ENCODE measurements at places on chromosomes 5 and 9.
A peak's percentile ranks its signal among the peaks of the same experiment; 100 is the strongest.

GRCh38 chr5:51573835-51574234 lies 190.6 kb downstream of the ISL1 start:
- no peak for DNase-seq

- no peak for DNase-seq
Observed at GRCh38 chr9:104092192-104092591, 1.9 kb upstream of the SMC2 start.

DNA sequence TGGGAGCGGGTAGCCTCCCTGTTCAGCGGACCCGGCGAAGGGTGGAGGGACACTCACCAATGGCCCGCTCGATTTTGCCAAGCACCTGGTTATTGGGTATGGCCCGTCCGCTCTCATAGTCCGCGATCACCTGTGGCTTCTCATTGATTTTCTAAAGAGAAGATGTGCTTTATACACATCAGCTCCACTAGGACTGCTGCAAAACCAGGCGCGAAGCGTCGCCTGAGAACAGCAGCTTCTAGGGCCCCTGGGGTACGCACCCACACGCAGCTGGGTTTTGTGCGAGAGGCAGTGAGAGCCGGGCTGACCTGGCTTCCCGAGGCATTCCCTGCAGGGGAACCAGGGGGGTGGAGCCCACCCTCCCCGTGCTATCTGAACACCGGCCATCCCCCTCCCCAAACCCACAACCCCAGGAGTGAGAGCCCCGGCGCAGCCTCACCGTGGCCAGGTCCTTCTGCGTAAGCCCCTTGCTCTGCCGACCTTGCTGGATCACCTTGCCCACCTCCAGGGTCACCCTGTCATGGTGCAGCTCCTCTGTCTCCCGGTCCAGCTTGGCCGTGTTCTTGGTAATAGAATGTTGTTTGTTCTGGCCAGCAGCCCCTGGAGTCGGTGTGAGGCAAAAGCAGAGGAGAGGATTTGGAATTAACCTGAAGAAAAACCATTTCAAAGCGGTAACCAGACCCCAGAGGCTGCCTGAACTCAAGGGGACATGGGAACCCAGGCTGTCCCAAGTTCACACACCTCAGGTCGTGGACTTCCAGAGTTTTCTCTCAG lies 3.1 kb downstream of the EDF1 start:
- no peak for DNase-seq

GRCh38 chr5:149561848-149562247 lies 10.6 kb upstream of the CSNK1A1 start:
- DNase-seq, result peak; percentile 91

- DNase-seq, result no peak
Observed at GRCh38 chr9:114757984-114758383, 47.9 kb downstream of the TNFSF15 start.

GRCh38 chr9:105216440-105217178 lies 27.8 kb upstream of the SLC44A1 start:
- peak; percentile 58 for DNase-seq

DNA sequence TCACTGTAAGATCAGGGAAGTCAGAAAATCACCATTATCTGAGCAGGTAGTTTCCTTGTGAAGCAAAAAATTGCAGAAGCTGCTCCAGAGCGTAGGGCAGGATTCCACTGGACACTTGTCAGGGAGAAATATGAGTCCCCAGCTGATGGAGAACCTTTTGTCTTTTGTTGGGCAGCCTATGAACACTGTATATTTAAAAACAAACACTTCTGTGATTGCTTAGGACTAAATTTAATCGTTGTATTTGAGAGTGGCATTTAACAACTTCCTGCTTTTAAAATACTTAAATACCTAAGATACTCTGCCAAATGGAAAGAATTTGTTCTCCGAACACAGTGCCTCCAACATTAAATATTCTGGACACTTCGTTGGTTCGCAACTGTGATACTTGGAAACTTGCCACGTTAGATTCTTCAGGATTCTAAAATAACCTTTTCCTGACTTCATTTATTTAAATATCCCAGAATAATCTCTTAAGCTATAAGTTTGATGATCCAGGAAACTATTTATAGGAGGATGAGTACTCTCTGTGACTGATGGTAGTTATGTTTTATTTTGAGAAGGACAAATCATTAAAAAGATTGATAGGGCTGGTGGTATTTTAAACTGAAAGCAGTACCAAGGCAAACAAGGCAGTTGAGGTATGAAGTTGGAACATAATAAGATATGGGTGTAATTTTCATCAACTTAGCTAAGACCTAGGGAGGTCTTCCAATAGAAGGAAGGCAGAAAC lies 2.7 kb upstream of the HSPA4 start:
- peak; percentile 53 for DNase-seq

DNA sequence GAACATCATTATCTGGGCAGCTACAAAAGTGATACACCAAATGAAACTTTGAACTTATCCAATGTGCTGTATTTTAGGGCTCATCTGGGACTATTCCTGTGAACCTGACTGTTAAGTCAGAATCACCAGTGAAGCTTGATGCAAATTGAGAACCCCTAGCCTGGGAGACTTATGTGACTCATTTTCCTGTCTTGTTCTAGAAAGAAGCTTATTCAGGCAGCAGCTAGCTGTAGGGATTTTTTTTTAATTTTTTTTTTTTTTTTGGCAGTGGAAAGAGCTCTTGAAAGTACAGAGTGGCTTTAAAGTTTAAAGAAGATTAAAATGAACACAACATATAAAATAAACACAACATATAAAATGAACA lies 81.1 kb upstream of the TNFAIP8 start:
- DNase-seq, result peak; percentile 43

DNA sequence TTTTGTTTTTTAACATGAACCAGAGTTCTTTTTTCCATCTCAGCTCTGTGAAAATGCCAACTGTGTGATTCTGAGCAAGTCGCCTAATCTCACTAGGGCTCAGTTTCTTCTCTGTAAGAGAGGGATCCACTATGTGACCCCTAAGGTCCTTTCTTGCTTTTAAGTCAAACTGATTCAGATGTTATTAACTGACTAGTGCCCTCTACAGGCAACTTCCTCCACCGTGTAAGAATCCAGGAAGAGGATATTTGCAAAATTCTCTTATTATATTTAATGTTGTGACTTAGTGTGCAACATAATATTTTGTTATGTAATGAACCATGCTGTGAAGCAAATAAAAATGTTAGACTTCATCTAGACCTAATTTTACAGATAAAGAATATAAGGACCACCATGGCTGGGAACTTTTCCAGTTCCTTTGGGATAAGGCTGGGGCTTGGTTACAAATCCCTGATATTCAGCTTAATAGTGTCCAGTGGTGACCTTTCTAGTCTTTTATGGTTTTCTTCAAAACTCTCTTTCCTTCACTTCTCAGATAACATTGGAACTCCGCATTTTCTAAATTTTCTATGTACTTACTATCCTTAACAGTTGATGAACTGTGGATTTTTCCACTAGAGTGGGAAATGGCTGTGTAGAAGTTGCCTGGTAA lies 244.7 kb downstream of the PIK3R1 start:
- peak; percentile 64 for DNase-seq

DNA sequence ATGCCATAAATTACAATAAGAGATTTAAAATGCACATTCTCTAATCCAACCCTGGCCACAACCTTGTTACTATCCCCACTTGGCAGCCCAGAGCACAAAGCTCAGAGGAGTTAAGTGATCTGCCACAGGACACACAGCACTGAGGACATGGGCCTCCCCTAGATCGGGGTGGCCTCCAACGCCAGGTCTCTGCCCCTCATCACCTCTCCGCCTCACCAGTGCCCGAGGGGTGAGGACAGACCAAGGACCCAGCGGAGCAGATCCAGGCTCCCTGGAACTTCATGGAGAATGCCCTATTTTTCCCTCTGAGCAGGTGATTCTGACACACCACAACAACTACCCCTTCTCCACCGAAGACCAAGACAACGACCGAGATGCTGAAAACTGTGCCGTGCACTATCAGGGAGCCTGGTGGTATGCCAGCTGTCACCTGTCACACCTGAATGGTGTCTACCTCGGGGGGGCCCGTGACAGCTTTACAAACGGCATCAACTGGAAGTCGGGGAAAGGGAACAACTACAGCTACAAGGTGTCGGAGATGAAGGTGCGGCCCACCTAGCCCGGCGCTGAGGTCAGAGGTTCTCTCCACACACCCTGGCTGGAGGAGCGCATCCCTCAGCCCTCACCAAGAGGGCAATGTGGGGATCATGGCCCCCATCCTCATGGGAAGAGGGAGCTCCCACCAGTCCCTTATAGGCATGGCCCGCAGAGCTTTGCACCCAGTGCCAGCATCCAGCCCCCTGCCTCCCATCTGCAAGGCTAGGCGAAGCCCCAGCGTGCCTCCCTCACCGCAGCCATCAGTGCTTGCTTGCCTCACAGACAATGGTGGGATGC lies 12.5 kb upstream of the FCN2 start:
- DNase-seq, result no peak

DNA sequence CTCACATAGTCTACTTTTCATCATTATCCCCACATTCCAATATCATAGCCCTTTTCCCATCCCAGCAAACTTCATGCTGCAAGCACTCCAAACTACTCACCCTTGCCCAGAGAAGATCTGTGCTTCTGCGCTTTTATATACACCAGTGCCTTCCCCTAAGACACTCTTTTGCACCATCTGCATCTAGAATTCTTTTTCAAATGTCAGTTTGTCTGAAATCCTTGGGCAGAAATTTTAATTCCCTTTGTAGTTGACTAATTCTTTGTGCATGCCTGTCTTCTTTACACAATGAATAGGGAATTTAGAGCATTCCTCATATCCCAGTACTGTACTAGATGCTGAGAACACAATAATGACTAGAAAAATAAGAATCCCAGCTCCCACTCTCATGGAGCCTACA lies 298.9 kb downstream of the KCNN2 start:
- DNase-seq, result no peak

DNA sequence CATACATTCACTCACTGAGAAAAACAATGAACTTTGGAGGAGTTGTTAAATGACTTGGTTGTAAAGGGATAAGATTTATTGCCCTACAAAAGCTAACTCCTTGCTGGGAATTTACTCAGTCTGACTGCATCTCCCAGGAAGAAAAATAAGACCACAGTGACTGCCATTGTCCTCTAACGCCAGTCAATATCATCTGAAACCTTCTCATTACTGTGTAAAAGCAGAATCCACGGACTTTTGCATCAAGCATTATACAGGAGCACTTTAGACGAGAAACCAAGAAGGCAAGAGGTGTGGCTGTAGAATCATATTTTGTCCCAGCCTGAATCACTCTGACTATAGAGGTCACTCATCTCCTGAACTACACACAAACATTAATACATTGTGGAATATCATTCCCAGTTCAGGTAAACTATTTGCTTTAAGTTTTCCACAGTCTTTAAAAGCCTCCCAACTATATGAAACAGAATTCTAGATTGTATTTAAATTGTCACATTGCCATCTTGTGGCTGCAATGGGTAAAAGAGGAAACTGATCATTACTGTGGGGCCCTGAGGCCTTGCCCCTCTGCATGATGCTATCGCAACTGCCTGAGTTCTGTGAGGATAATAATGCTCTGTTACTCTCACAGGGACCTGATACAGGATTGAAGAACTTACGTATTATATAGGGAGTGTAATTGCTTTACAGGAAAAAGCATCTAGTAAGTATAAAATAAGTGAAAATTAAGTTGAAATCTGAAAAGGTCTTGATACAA lies 142.9 kb downstream of the SLCO4C1 start:
- no peak for DNase-seq

DNA sequence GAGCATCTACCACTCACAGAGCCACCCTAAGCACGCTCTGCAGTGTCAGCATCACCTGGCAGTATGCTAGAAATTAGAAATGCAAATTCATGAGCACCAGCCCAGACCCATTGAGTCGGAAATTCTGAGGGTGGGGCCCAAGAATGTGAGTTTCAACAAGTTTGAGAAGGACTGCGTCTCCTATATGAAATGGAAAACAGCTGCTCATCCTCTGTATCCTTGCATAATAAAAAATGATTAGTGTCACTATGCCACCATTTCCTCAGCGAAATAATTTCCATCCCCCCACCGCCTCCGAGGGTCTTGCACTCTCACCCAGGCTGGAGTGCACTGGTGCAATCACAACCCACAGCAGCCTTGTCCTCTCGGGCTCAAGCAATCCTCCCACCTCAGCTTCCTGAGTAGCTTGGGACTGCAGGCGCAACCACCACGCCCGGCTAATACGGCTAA lies 1.3 kb upstream of the IQGAP2 start:
- no peak for DNase-seq

- no peak for DNase-seq
Observed at GRCh38 chr5:97102010-97102470, 40.4 kb downstream of the LIX1 start.

GRCh38 chr9:35605351-35606137 lies 482 bp downstream of the TESK1 start:
- no peak for DNase-seq

DNA sequence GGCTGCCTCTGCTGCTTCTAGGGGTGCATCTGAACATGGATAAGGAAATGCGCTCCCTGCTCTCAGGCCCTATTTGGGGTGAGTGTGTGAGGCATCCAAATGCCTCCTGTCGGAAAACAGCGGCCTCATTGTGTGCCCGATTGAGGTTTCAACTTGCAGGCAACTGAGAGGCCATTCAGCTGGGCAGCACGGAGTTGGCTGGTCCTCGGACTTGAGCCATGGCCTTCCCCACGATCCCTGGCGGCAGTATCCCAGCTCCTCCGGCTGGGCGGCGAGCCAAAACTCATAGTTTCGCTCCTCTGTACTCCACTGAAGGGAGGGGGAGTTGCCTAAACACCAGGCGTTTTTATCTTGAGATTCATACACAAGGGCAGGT lies 597.3 kb upstream of the SGCD start:
- no peak for DNase-seq
